Uterus (tissue), 4 donors: ENCODE measurements at places on chromosomes 1 and 21.

- DNase-seq = no peak
Measured at GRCh38 chr1:59349101-59349500, 52.2 kb downstream of the FGGY start.

DNA sequence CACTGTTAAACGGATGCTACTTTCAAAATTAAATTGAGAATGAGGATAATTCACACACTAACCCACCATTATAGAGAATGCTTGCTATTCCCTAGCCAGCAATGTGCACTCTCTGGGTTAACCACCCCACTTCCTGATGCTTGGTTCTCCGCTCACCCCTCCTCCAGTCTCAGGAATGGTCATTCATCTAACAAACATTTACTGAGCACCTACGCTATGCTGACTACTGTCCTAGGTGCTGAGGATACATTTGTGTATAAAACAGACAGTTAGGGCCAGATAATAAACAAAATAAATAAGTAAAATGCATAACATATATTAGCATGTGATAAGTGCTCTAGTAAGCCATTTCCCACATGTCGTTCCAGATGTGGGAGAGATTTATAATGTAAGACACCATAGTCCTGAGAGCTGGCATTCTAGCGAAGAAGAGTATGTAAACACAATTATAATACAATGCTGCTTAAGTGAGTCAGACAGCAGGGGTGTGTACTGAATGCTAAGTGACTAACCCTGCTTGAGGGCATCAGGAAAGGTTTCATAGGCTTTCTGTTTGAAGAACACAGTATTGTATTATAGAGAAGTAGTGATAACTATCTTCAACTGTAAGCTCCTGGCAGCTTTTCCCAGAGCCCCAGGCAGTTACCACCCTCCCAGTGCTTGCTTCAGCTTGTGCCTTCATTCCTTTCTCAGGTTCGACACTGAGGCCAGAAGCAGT, 126.7 kb upstream of the CACHD1 start:
- DNase-seq = no peak

DNA sequence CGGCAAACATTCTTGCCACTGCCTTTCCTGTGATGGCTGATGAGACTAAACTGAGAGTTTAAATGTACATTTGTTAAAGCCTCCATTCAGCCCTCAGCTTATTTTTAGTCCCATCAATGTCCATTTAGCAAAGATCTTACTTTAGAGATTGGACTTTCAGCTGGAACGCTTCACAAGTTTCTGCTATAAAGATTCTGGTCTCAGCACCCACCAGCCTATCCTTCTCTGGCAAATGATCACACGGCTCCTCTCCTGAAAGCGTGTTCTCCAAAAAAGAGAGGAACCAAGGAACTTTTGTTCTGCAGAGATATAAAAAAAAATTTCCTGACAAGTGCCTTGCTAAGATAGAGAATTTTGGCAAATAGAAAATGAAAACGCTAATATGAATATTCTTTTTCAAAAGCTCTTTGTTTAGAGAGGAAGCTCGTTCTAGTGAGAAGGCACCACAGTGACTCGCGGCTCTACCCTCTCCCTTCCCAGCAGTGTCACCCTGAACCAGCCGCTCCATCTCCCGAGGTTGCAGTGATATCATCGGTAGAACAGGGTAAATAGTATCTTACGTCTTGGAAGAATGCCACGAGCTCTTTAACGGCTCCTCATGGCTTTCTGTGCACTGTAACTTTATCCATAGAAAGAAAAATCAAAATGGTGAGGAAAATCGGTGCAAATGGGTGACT, 200.2 kb downstream of the APP start:
- DNase-seq = no peak

DNA sequence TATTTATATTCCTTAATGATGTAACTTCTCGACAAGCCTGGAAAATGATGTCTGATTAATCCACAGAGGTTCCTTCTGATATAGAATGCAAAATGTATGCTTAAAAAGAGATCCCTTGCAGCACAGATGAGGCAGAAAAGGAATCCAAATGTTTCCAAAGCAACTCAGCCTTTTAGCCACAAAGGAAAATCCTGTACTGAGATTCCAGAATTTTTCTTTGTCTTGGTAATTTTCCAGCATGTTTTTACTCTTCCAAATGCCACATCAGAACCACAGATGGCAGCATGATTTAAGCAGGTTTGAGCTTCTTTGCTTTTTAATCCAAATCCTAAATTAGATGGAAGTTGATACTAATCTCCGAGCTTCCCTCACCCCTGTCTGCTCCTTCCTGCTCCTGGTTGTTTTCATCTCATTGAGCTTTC, 176.4 kb upstream of the PALMD start:
- DNase-seq = no peak

GRCh38 chr21:31865429-31865970, 7.3 kb upstream of the HUNK start:
- DNase-seq = no peak

DNA sequence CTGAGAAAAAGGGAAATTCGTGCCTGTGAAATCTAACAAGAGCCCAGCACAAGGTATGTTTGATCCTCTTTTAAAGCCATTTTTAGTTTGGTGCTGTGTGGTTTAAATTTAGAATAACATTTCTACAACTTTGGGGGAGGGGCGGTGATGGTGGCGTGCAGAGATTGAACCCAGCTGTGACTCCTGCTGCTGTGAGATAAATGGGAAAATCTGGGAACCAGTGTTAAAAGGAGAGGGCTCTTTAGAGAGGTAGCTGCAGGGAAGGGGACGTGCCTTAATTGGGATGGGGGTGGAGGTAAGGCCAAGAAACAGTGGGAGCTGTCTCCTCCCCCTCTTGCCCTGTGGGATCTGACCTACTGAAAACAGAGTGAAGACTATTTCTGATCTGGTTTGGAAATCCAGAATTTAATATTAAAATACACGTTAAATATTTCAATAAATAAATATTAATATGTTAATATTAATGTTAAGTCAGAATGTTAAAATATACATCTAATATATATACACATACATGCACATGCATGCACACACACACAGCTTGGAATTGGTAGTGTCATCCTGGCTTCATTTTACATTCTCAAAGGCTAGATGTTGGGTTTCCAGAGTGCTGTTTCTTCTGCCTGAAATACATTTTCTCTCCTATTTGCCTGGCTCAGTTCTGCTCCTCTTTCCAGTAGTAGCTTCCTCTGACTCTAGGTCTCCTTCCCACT, 30.1 kb upstream of the DNAJC6 start:
- no peak for DNase-seq

GRCh38 chr1:114108751-114109255, 44.9 kb downstream of the SYT6 start:
- no peak for DNase-seq

DNA sequence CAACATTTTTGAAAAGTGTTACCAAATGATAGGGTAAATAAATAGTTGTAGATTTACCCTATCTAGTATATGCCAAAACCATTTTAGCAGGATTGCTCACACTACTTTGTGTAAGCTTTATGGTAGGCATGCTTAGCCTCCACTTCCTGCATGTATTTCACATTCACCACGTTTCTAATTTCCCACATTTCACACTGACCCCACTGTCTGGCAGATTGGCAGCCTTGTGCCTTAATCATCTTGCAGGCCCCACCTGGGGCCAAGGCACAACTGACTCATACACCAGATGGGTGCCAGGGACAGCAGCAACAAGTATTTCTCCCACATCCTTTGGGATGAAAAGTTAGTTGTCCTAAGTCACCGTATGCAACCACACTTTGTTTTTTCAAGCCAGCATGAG, 21.2 kb upstream of the CENPF start:
- no peak for DNase-seq

GRCh38 chr1:181312946-181313345, 170.4 kb upstream of the CACNA1E start:
- no peak for DNase-seq

- no peak for DNase-seq
Measured at GRCh38 chr1:12157366-12158231, 9.2 kb upstream of the TNFRSF1B start.

DNA sequence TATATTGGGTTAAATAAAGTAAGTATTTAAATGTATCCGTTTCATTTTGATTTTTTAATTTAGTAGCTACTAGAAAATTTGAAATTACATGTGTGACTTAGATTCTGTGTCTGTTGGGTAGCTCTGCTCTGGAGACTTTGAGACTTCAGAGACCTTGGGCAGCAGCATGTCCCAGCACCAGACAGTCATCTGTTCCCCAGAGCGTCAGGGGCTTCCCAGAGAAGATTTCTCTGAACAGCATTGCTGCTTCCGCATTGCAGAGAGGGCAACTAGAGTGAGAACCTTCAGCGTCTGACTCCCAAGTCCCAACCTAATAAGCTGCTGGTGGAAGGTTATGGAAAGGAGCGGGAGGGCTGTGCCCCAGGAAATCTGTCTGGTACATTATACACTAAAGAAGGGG, 6.6 kb downstream of the LINGO4 start:
- no peak for DNase-seq

GRCh38 chr1:164477343-164477742, 81.6 kb upstream of the PBX1 start:
- no peak for DNase-seq

- DNase-seq = no peak
Measured at GRCh38 chr1:202658251-202658759, 51.9 kb downstream of the SYT2 start.

DNA sequence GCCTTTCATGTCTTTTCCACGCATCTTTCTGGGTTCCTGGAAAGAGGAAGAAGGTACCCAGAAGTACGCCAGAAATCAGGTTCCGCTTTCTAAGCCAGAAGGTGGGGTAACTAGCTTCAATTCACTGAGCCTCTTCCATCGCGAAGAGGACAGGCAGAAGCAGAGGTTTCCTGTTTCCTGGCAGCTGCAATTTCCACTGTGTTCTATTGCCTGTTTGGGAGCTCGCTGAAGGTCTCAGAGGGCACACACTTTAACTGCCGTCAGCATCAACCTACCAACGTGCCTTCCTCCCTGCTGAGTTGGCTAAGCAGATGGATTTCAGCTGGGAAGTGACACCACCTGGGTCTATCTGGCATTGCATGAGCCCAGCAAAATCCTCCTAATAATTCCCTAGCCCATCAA, 10.0 kb downstream of the NCF2 start:
- peak; percentile 21 for DNase-seq

DNA sequence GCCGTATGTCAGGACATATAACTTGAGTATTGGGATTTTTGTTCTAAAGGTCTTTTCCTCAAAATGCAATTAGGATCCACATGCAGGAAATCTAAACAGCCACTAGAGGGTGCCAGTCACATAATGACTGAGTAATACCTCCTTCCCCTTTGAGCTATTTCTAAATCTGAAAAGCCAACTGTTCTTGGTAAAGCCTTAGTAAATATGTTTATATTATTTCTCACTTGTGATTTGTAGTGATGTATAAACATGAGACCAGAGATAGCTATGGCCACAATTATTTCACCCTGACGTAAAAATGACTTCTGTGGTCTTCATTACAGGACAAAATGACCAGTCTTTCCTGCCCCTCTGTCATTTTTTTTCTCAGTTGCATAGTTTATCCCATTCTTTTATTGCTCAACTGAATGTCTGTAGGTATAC, 41.0 kb upstream of the DR1 start:
- no peak for DNase-seq

DNA sequence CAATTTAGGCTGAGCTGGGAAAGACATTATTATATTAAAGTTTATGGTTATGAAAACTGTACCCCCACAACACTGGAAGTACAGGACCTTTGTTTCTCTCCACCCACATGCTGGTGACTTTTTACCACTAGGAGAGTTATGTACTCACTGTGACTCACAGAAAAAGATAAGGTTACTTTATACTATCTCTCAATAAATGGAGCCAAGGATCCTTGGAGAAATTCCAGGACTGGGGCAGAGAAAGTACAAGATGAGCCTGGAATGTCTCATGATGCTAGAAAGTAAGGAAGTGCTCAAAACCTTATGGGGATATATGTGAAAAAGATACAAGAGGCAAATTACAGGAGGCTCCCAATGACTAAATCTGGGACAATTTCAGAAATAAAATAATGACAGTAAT, 63.9 kb upstream of the C1orf105 start:
- DNase-seq = peak; percentile 38

GRCh38 chr1:12757836-12758235, 11.8 kb downstream of the CFAP107 start:
- no peak for DNase-seq
